Hypothalamus (tissue), 51 donors: ENCODE measurements at places on chromosomes 12 and 14.

DNA sequence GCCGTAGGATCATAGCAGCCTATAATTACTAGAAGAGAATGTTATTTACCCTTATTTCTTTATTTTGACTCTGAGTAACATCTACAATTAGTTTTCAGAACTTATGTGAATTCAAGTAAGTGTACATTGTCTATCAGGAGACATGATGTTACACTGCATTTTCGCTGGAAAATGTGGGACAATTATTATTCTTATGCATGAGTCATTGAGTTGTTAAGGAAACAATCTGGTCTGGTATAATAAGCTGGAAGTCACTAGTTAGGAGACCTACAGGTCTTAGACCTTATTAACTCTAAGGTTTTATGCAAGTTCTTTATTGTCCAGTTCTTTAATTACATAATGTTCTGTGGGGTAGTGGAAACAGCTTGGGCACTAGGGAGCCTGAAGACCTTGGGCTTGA is 5.8 kb downstream of the KTN1 start:
- DNase-seq: no peak

GRCh38 chr12:123134826-123135225 is 16.1 kb downstream of the PITPNM2 start:
- no peak for DNase-seq

GRCh38 chr12:90058704-90059103 is 350.1 kb upstream of the ATP2B1 start:
- DNase-seq: no peak

GRCh38 chr12:57816855-57817151 is 1.7 kb downstream of the AVIL start:
- no peak for DNase-seq

- no peak for DNase-seq
Measured at GRCh38 chr12:122087431-122088178, 9.0 kb downstream of the MLXIP start.

- peak; percentile 8 for DNase-seq
Measured at GRCh38 chr12:64890873-64891468, 66.5 kb downstream of the TBC1D30 start.

DNA sequence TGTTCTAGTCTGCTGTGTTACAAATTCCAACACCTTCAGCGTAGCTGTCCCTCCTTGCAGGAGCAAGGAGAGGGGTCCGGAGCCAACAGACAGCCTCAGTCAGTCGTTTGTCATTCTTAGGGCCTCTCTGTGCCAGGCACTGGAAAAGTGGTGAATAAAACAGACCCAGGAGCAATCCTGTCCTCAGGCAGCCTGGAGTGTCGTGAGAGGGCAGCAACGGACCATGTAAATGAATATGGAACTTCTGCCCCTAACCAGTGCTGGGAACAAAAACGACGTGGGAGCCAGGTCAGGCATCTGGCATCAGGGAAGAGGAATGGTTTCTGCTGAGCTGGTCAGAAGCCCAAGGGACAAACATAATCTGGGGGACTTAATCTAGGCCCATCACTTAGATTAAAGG is 64.8 kb upstream of the PSMC1 start:
- no peak for DNase-seq

DNA sequence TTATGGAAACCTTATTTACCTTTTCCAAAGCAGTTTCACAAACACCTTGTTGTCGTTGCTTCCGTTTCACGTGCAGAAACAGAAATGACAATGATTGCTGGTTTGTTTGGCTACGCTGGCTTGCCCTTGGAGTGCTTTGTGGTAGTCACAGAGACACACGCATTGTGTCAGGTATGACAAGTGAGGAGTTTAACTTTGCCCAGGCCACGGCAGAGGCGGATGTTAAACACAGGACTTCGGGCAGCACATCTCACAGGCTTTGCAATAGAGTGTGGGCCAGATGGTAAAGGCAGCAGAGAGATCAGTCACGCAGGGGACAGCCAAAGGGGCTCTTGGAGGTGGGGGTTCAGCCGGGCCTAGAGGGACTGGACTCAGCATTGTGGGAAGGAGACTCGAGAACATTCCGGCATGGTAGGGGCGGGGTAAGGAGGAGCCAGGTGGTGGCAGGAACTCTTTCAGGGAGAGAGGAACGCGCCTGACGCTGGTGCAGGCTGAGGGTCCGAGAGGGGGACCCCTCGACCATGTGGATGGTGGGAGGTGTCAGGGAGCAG is 59.8 kb upstream of the KCNA1 start:
- no peak for DNase-seq

DNA sequence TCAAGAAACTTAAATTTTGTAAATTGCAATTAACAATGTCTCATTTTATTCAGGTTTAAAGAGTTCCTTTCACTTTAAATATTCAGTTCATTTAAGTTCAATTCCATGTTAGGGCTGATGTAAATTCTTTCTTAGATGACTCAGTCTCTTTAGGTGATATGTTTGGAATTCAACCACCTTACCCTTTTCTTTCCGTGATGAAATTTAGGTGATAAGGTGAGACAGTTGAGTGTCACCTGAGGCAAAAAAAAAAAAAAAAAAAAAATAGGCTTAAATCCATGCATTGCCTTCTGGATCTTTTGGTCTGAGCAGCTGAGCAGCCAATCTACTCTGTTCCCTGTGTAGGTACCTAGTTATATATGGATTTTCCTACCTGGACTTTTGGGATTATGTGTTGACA is 299.5 kb downstream of the DAD1 start:
- DNase-seq: no peak

DNA sequence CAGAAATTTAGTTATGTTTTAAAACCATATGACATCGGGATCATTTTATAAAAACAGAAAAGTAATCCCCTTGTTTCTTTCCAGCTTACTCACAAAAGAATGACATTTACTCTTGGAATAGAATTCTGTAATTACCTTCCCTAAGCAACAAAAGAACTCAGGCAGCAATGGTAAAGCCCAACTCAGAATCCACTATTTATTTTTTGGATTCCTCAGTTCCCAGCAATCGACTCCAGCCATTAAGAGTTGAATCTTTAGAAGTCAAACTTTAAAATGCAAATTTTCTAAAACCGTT is 65.9 kb downstream of the FOXN3 start:
- no peak for DNase-seq

- DNase-seq: no peak
Measured at GRCh38 chr12:102726686-102727085, 190.4 kb downstream of the PAH start.

DNA sequence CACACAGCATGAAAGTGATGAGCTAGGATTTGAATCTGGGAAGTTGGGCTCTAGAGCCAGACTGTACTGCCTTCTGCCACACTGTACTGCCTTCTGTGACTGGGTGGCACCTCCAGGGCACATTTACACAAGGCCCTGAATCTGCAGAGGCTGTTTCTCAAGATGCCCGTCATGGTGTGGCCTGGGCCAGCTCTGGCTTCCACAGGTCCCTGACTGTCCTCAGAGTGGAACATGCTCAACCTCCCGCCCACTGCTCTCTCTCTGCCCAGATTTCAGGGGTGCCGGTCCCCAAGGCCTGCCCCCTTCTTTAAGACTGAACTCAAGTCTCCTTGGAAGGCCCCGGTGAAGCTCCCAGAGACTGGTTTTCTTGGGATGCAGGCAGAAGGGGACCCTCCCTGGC is 50.2 kb downstream of the C14orf132 start:
- DNase-seq: no peak

- DNase-seq: no peak
Measured at GRCh38 chr14:22231018-22231417, 358.0 kb downstream of the DAD1 start.

- no peak for DNase-seq
Measured at GRCh38 chr12:57142121-57142520, 5.3 kb downstream of the LRP1-AS start.

DNA sequence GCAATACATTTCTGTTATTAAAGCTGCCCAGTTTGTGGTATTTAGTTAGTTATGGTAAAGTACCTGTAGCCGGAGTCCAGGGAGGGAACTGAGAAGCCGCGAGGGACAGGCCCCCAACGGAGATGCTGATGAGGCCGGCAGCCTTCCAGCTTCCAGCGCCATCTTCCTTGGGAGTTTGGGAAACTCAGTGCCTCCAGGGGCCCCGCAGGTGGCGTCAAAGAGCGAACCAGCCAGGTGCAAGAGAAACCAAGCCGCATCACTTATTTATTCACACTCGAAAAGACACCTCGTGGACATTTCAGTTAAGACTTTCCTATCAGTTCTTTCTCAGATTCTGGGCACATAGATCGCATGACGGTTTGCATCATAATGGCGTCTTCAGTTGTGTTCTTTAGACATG is 216.6 kb downstream of the GLT1D1 start:
- no peak for DNase-seq

DNA sequence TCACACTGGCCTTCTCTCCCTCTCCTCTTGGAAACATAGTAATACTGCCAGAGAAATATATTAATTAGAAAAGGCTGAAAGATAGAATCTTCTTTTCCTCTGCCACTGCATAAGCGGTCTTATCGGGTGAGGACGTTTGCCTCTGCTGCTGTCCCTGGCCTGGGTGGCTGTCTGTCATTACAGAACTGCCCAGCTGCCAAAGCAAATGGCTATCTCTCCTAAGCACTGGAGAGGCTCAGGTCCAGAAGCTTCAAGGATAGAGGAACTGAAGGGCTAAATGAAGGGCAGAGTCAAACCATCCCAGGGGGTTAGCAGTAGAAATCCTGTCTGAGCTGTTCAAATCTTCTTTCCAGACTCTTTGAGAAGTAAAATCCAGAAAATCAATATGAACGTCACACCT is 198.6 kb upstream of the CAND1 start:
- no peak for DNase-seq

- no peak for DNase-seq
Measured at GRCh38 chr14:93379831-93380230, 32.8 kb downstream of the COX8C start.

GRCh38 chr12:116380108-116380507 is 102.6 kb upstream of the MED13L start:
- DNase-seq: no peak

DNA sequence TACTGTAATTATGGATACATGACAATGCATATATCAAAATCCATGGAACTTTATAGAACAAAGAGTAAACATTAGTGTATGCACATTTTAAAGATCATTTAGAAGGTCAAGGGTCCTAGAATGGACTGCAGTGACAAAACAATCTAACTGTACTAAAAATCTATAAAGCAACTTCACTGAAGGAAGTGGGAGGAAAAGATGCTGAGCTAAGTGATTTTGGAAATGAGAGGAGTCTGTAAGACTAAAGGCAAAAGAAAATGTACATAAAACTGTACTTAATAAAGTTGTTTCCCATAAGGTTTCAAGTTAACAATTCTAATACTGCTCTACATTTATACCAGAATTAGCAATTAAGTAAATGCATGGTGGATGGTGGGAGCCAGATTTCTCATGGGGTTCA is 46.9 kb upstream of the HIF1A start:
- no peak for DNase-seq

- no peak for DNase-seq
Measured at GRCh38 chr12:5554711-5555110, 122.8 kb downstream of the NTF3 start.

DNA sequence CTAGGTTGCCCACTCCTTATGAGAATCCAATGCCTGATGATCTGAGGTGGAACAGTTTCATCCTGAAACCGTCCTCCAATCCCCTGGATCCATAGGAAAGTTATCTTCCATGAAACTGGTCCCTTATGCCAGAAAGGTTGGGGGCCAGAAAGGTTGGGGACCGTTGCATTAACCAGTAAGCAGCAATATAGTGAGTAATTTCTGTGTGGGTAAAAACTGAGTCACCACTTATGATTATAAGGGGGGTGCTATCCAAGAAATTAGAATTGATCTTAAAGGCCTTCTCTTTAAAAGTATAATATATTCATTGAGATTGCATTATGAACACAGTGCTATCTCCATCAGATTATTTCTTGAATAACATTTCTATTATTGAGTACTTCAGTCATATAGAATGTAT is 97.2 kb downstream of the PCNX1 start:
- DNase-seq: no peak

DNA sequence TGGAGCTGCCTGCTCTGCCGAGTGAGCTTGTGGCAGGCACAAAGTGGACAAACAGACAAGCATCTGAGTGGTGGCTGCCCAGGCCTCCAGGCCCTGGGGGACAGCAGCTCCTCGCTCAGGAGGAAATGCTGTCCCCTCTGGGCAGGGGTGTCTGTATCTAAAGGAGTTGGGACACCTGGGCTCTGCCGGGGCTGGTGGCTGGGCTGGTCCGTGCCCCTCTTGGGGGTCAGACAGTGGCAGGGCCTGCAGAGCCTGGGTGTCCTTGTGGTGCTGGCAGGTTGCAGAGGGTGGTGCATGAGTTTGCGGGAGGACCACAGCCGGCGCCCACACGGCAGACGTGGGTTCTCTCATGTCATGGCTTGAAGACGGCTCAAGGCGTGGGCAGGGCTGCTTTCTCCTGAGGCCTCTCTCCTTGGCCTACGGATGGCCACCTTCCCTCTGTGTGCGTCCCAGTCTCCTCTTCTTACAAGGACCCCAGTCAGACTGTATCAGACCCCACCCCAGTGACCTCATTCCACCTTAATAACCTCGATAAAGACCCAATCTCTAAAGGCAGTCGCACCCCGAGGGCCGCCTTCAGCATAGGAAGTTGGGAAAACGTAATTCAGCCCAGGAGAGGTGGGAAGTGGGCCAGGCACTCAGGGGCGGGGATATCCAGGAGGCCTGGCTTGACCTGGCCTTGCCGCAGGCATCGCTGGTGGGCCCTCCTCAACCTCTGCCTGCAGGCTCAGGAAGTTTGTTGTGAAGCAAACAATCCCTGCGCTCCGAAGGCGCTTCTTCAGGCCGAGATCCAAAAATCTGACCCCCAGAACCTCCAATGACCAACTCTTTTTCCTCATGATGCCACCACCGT is 110.0 kb downstream of the KIF26A start:
- no peak for DNase-seq

DNA sequence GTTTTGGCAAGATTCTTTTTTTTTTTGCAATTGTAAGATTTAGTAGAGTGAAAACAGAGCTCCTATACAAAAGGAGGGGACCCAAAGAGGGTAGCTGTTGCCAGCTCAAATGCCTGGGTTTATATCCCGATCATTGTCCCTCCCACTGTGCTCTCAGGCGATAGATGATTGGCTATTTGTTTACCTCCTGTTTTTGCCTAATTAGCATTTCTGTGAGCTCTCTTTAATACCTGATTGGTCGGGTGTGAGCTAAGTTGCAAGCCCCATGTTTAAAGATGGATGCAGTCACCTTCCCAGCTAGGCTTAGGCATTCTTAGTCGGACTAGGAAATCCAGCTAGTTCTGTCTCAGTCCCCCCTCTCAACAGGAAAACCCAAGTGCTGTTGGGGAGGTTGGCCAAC is 1.9 kb downstream of the EXOC3L4 start:
- no peak for DNase-seq

DNA sequence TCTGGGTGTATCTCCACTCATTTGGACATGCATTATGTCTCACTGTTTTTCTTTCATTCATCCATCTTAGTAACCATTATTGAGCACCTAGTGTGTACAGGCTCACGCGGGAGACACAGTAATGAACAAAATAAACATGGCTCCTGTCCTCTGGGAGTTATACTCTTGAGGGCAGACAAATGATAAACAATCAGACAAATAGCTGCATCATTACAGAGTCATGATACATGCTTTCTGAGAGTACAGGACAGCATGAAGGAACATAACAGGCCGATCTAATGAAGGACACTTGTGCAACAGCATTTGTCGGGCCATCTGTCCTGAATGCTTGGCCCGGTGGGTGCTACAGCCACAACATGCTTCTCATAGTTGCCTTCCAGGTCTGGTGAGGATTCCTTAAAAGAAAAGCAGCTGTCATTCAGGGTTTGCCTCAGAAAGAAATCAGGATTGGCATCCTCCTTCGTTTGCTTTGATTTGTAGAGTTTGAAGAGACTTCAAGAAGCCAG is 77.2 kb upstream of the EGLN3 start:
- DNase-seq: no peak

- DNase-seq: no peak
Measured at GRCh38 chr12:62928632-62929031, 6.3 kb downstream of the PPM1H start.
